CD4-positive, alpha-beta T cell treated with Interleukin-6 at 100 ng/mL for 8 hours (primary cell): ENCODE measurements at places on chromosomes 2 and 18.

- DNase-seq, result no peak
Measured at GRCh38 chr2:149470046-149470445, 117.5 kb downstream of the MMADHC start.

- no peak for DNase-seq
Measured at GRCh38 chr2:46548103-46548486, 68.7 kb downstream of the TMEM247 start.

- DNase-seq, result no peak
Measured at GRCh38 chr2:54885891-54886290, 162.4 kb downstream of the EML6 start.

GRCh38 chr18:45398448-45398847 is 216.8 kb upstream of the SLC14A2 start:
- no peak for DNase-seq

DNA sequence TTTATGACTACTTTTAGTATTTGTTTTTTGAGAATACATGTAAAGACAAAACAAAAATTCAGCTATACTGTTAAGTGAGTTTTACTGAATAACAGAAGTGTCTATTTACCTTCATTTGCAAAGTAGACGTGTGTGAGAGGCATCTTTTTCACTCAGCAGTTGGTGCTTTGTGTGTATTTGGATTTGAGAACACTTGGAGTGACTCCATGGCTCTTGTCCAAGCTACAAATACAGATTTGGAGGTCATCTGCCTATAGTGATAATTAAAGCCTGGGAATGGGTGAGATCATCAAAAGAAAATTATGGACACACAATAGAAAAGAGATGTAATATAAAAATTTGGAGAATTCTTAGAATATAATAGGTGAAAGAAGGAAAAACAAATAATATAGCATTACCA is 6.2 kb downstream of the NAB1 start:
- no peak for DNase-seq

- DNase-seq, result no peak
Measured at GRCh38 chr2:240685771-240686371, 3.2 kb upstream of the AQP12B start.

DNA sequence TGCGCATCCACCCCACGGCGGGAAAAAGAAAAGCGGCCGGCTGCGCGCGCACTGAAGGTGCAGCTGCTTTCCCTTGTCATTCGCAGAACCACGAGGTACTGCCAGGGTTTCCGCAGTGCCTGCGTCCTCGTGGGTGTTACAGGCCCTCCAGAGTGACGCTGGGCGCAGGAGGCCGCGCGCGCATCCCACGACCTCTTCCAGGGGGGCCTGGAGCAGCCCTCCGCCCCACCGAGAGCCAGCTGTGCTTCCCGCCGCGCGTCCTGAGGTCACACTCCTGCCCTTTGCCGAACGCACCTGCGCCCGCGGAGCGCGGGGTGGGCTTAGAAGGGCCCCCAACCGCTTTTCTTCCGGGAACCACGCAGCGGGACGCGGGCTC is 378 bp upstream of the IAH1 start:
- DNase-seq, result peak; percentile 72

- no peak for DNase-seq
Measured at GRCh38 chr18:46755315-46756024, 1.4 kb downstream of the ST8SIA5 start.

DNA sequence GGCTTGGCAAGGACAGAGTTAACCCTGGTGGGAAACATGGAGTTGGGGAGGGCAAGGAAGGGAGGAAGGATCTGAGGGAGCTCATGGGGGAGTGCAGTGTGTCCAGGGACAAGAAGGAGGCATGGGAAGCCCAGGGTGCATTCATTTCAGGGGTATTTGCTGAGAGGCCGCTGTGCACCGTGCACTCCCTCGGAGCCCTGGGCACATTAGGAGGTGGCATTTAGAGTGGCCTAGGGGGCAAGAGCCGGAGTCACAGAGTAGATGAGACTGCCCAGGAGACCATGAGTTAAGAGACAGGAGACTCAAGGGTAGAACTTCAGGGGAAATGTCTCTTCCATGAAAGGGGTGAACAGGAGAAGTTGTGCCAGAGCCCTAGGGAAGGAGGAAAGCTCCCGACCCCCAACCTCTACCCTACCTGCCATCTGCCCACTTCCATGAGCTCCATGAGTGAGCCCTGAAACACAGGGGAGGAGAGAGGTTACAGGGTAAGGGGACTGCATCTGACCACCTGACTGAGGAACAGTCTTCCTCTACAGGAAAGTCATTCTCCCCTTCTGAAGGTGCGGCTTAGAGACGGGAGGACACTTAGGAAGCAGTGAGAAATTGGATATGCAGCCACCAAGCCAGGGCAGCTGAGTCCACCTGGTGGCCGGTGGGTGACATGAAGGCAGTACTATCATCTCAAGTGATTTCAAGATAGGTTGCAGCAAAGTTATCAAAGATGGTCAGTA is 58.5 kb upstream of the COPS8 start:
- DNase-seq, result peak; percentile 22

- no peak for DNase-seq
Measured at GRCh38 chr2:215573496-215573895, 137.6 kb upstream of the FN1 start.

GRCh38 chr18:59752666-59753065 is 55.4 kb upstream of the CCBE1 start:
- DNase-seq, result no peak

- DNase-seq, result no peak
Measured at GRCh38 chr18:74774486-74774885, 176.8 kb downstream of the ZNF407 start.

- DNase-seq, result no peak
Measured at GRCh38 chr2:40213071-40213470, 238.8 kb downstream of the SLC8A1 start.

DNA sequence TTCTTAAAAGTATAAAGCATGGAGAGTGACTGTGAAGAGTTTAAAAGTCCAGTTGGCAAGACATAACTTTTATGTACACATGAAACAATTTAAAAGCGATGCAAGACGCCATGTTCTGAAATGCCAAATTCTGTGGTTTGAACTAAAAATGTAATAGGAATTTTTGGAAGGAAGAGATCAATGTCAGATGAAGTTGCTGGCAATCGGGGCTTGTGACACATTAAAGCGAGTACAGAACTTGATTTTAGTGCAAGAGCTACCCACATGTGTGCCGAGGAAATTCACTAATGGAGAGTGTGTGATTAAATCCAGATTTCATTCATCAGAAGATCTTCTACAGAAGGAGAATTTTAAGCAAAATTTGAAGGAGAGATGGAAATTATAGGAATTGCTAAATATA is 220.2 kb upstream of the CCDC68 start:
- no peak for DNase-seq

- DNase-seq, result no peak
Measured at GRCh38 chr18:12518326-12518725, 110.6 kb downstream of the PRELID3A start.

DNA sequence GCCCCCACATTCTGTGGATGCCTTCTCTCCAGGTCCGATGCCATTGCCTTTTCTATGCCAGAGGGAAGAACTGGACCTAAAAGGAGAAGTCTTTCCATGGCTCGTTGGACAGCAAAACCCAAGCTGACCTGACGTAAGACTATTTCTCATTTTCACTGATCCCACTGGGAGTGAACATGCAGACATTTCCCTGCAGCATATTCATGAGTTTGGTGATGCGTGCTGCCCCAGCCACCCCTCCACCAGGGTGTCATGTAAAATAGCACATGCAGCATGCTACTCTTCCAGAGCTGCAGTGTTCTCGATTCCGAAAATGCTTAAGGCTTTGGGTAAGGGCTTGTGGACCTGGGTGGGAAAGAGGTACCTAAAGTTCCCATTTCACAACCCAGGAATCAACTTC is 221.2 kb downstream of the UXS1 start:
- DNase-seq, result no peak

DNA sequence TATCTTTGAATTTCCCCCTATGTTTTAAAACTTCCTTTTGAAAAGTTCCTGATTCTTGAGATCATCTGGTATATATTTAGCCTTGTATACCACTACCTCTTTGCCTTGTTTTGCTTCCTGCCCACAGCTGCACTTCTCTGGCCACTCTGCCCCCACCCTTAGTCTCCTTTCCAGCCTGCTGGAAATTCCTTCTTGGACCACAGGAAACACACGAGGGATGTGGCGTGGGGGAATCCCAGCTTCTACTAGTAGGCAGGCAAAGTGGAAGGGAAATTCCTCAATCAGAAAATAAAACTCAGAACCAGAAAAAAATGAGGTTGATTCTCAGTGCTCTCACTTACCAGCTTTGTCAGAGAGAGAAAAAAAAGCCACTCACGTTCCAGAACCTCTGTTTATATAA is 13.4 kb downstream of the IL18RAP start:
- DNase-seq, result no peak

DNA sequence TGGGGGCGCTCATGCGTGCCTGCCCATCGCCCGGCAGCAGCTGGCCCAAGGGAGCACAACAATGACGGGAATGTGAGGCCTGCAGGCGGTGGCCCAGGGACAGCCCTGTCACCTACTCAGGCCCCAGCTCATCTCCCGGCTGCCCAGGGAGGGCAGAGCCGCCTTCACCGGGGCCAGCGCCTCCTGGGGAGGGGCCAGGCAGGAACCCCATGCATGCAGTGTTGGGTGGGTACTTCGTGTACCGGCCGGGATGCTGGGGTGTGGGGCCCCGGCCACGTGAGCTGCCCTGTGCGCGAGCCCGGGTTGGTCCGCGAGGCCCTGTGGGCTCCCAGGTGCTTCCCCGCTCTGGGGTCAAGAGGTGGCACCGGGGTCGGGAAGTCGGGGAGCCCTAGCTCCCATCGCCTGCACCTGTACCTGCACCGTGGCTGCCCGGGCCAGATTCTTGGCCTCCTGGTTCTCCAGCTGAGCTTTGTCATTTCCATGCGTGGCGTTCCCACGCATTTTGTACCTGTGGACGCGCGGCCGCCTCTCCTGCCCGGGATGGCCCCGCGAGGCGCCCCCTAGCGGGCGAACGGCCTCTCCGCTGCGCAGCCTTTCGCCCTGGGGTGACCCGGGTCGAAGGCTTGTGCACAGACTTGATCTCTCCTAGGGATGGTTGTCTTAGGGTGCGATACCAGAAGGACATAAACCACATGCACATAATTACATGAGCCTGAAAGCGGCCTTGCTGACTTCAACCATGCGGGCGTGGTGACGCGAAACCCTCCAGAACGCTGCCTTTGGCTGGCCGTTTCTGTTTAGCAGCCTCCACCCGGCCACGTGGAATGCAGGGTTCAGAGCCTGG is 950 bp downstream of the KLHL30 start:
- DNase-seq, result no peak

DNA sequence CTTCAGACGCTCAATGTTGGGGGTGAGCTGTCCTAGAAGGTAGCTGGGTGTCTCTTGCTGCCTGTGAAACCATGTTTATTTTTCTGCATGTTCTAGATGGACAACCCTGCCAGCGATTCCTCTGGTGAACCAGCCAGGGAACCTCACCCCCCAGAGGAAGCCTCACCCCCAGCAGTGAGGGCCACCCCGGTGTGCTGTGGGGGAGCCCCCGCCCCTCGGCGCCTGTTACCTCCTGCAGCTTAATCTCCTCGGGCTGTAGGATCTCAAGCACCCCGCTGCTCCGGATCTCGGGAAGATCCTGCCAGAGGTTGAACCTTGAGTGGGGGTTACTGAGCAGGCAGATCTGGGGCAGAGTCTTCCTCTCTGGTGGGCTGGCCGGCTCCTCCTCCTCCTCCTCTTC is 50.0 kb downstream of the SNORC start:
- DNase-seq, result no peak

DNA sequence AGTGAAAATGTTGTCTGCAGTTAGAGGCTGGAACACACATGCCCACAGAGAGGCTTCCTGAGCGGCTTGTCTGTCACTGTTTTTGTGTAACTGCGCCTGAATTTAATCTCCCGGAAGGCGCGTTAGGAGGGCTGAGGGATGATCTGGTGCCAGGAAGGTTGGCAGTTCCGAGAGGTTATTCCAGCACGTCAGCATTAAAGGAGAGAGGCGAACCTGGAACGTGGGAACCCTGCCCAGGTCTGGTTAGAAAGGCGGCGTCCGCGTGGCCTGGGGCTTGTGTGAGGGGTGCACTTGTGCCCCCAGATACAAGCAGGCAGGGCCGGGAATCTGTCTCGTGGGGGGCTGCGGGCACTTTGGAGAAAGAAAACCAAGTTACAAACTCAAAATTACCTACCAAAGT is 75.3 kb downstream of the NFATC1 start:
- no peak for DNase-seq
